ENCODE measurements at places on chromosomes 2 and 18.

- no peak for ATAC-seq
These were observed 214.4 kb downstream of the FHOD3 start for GRCh38 chr18:36511791-36512352.

DNA sequence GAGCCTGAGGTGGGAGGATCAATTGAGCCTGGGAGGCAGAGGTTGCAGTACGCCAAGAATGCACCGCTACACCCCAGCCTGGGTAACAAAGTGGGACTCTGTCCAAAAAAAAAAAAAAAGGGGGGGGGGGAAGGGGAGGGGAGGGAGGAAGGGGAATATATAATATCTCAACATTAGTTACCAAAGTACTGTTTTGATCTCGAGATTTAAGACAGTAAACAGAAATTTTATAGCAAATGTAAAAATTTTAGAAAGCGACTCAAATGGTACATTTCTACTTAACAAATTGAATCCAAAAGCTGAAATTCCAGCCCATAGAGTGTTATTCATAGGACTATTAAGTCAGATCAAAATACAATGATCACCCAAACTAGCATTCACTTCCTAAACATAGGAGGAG is 60.8 kb downstream of the CWC22 start:
- ATAC-seq, result no peak

- no peak for ATAC-seq
These were observed 44.2 kb downstream of the DPYSL5 start for GRCh38 chr2:26892133-26892532.

DNA sequence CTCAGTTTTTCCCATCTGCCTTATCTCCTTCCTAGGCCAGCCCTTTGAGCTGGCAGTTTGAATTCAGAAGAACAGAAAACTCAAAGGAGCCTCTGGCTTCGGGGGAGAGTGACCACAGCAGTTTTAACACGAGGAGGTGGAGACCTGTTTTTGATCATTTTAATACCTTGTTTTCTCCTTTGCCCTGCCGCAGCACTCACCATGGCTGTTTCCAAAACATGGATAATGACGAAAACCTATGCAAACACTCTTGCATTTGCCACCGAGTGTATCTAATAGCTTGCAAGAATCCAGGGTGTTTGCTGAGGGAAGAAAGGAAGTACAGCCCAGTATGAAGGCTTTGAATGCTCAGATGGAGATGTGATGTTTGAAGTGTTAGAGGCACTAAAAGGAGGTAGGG is 167.1 kb downstream of the PRKCE start:
- no peak for ATAC-seq

DNA sequence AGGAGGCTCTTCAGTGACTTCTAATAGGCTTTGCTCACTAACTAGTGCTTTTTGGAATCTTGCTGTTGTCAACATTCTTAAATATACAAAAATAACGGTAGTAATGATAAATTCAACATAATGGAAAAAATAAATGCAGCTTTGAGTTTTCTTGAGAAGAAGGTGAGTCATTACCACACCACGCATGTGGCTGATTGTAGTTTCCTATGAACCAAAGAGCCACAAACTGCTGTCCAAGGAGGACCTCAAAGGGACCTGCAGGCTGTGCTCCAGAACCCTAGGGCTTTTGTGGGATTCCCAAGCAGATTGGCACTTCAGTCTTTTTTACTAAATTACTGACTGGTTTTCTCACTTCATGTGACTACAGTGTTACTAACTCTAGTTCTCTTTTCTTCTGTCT is 66.7 kb downstream of the TPGS2 start:
- ATAC-seq, result no peak

- no peak for ATAC-seq
These were observed 75.5 kb upstream of the ODC1 start for GRCh38 chr2:10523406-10524189.

GRCh38 chr2:227491386-227491785 is 19.4 kb downstream of the AGFG1 start:
- ATAC-seq, result no peak

DNA sequence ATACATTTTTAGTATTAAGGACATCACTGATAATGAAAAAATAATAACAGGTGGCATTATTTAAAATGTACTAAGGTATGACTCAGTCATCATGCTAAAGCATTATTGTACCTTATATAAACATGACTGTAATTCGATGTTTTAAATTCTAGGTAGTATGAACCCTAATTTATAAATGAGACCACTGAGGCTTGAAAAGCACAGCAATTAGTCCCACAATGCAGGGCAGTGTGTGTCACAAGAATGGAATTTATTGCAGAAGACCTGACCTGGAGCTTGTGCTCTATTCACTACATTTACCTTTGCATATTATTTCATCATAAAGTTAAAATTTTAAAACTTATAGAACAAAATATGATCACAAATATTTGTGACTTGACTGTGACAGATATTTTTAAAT is 358.5 kb upstream of the DSEL start:
- no peak for ATAC-seq

DNA sequence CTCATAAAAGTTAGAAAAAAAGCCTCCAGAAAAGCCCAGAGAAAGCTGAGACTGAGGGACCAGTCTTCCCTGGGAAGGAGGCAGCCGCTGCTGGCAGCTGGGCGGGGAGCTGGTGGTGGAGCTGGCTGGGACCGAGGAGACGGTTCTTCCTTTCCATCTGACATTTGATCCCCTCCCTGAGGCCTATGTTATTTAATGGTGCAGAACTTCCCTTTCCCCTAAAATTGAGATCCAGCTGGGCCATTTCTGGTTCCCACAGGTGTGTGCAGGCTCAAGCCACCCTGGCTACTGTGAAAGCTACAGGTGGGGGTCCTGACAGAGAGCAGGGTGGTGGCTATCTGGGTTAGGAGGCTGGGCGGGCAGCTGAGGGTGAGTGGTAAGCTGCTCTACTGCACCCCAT is 81.5 kb upstream of the FZD7 start:
- no peak for ATAC-seq

DNA sequence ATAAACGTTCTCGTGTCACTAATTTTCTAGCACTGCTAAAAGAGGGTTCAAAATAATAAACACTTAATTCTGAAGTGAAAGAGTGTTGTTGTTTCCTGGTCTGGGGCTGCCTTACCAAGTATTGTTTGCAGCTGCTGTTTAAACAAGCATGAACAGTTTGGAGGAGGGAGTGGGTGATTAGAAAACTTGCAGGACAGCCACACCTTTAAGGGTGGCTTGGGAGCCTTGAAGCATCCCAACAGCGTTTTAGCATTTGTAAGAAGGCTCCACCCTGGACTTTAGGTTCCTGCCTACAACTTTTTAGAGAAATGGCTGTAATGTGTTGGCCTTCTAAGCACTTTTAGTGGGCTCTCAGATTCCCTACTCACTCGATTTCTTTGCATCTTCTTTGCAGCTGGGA is 371.6 kb downstream of the TGIF1 start:
- ATAC-seq, result no peak

DNA sequence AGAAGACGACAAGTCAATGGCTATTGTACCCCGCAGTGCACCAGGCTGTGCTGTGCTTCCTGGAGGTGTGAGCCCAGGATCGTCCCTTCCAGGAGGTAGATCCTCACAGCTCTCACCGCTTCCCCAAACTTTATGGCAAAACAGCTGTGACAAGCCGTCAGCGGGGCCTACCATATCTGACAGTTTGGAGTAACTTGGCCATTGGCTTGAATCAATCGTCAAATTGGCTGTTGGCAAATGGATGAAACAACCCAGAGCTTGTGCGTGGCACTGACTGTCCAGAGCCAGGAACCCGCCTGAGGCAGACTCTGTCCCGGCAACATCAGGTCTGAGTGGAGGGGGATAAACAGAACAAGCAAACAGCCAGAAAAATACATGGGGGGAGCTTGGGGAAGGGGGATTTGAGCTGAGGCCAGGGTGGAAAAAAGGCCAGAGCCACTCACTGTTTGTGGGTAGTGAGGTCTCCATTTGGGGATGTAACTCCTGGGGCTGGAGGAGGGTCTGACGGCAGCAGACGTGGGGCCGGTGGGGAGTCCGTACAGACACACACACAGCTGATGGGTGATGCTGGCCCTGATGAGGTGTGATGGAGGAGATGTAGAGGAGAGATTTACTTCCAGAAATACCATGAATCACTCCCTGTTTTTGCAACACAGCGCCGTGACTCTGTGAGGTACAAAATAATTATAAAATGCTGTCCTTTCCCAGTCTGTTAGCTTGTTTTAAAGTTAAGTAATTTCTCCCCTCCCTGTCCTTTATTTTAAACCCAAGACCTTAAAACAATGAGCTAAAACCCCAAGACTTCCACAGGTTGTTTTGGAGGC is 174.8 kb downstream of the TWIST2 start:
- no peak for ATAC-seq

DNA sequence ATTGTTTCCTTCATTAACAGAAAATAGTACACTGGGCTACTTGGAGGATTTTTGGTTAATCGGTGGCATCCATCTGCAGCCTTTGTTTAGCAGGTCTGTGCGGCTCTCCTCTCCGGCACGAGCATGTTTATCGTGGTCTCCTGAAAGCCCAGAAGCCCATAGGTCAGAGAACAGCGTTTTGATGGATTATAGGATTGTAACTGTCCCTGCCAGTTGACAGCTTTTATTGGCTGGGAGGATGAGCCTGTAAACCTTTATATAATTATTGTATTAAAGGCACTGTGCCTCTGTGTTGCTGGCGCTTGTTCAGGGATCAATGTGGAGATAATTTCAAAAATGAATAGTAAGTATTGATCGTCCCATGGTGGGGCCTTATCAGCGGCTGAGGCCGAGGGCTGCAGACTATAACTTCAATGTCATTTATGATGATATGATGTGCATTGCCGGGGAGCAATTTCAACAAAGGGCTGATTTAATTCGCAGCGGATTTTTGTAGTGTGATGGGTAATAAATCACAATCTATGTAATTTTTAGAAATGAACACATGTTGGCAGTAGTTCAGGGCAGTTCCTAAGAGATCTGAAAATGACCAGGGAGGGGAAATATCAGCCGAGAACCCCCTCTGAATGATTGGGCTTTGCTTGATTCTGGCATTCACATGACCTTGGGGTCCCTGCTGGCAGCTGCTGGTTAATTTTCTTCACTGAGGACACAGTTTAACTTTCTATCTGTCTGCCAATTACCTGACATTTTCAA is 736.1 kb downstream of the GALR1 start:
- ATAC-seq, result no peak

GRCh38 chr18:8801263-8801901 is 96.0 kb downstream of the MTCL1 start:
- ATAC-seq, result no peak

- no peak for ATAC-seq
These were observed 12.2 kb upstream of the CYRIA start for GRCh38 chr2:16677875-16678274.

DNA sequence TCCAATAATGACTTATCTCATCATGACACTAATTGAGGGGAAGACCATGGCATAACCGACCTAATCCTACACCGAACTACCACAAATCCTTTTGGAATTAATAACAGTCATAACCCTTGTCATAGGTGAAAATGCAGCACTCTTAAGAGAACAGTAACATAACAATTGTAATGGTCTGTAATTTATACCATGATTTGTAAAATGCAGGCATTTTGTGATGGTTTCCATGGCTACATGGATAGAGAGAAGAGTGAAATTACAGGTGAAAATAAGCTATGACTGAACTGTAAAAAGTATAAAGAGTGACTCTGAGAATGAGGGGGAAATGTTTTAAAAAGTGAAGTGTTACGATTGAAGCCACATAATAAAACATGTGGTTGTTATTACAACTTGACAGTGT is 494.1 kb upstream of the SLC39A10 start:
- no peak for ATAC-seq

DNA sequence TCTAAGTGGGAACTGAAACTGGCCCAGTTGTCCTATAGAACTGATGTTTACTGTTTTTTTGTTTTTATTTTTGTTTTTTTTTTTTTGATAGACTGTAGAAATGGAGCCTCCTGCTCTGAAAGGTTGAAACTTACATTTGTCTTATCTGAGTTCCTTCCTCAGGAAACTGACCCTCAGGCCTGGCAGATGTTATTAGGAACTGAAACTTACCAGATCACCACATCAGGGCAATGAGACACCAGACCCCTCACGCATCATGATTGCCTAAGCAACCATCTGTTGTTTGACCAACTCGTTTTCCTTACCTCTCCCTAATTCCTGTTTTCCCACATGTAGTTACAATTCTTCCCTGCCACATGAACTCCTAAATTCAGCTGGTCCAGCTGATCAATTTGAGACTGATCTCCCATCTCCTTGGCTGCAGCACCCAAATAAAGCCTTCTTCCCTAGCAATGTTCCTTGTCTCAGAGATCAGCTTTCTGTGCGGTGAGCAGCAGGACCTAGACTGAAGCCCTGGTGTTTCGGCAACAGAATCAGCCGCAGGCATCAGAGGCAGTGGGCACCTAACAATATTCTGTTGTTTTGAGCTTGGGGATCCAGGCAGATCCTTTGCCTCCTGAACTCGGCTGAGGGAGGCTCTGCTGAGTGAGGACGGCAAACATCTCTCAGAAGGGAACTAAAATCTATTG is 96.8 kb downstream of the MSH2 start:
- no peak for ATAC-seq

DNA sequence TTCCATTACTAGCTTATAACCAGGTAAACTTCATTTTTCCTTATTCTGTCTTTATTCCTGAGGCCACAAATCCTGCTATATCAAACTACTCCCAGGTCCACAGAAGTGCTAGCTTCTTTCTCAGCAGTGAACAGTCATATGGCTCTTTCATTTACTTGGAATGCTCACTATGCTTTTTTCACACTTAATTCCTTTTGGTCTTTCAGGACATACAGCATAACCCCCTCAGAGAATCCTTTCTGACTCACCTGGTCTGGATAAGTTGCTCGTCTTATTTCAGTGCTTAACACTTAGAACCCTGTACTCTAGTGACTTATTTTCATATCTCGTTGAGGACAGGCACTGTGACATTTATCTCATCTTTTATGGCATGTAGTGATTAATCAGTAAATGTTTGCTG is 325.0 kb upstream of the UBE2E3 start:
- no peak for ATAC-seq

Data from activated CD4-positive, CD25-positive, alpha-beta regulatory T cell treated with anti-CD3 and anti-CD28 coated beads, Interleukin-2, amount 50 U/mL, for 24 hours (primary cell).